H1 (cell line): ENCODE measurements at places on chromosomes 12 and 14. TPM values are rescaled to one million over a fixed set of nuclear protein-coding genes. Genes with fewer than 3 reads are reported as not detected.

The RIN3 gene
- 1.5 and 1.9 TPM in 2 replicates for total RNA-seq

The KLRD1 gene
- 0.06 TPM in 1 of 2 replicates, not detected in the other for total RNA-seq

The OVCH1 gene
- total RNA-seq, result 0.07 and 0.10 TPM in 2 replicates

The FOXN4 gene
- total RNA-seq, result 0.26 and 0.57 TPM in 2 replicates

The ESPL1 gene
- total RNA-seq, result 47.0 and 52.7 TPM in 2 replicates

The HOXC11 gene
- not detected in 2 replicates for total RNA-seq

The AGAP2 gene
- total RNA-seq, result 1.5 and 1.7 TPM in 2 replicates

The HHIPL1 gene
- 2.6 and 3.1 TPM in 2 replicates for total RNA-seq

The CABP1 gene
- total RNA-seq, result 7.4 and 8.5 TPM in 2 replicates
